ENCODE measurements at places on chromosomes 1 and 21.

DNA sequence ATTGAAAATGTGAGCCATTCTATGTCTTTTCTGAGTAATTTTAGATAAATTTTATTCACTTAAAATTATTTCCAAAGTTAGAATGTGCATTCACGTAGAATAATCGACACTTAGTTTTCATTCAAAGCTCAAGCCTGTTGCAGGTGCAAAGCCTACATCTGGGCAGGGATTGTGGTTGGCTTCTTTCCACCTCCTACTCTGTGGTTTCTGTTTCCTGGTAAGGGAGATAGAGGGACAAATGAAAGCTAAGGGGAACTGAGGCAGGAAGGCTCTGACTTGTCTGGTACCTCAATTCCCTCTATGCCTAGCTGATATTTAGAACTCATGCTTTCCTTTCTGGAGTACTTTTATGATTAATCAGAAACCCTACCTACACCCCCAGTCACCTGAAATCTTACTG, 251.2 kb upstream of the DPYD start:
- DNase-seq, result no peak

DNA sequence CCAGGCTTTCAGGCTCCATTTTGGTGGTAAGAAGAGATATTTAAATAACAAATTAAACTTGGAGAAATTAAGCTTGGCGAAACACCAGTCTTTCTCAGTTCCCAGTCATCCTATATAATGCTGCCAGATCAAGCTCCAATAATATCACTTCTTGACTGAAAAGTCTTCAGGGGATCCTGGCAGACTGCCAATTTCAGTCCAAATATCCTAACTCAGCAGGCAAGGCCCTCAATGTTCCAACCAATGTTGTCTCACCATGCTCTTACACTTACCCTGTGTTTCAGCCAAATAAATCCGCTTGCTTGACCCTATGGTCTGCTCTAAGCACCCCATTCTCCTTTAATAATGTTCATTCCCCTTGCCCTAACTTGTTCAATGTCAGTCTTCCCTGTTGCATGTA, 39.9 kb upstream of the BCL10 start:
- no peak for DNase-seq

DNA sequence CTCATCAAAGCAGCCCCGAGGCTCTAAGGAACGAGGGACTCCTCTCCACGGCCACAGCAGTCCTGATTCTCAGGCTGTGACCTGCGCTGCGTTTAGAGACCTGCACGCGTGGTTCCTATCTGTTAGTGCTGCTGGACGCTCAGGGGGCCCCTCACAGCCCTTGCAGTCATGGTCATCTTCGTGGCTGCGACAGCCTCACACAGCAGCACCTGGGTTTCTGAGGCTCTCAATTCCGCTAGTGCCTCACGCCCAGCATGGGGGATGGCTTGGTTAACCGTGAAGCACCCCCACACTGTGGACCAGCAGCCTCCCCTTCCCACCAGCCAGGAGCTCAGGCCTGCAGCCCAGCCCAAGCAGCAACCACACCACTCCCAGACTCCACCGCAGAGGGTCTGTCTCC, 7.8 kb downstream of the MORN1 start:
- no peak for DNase-seq

DNA sequence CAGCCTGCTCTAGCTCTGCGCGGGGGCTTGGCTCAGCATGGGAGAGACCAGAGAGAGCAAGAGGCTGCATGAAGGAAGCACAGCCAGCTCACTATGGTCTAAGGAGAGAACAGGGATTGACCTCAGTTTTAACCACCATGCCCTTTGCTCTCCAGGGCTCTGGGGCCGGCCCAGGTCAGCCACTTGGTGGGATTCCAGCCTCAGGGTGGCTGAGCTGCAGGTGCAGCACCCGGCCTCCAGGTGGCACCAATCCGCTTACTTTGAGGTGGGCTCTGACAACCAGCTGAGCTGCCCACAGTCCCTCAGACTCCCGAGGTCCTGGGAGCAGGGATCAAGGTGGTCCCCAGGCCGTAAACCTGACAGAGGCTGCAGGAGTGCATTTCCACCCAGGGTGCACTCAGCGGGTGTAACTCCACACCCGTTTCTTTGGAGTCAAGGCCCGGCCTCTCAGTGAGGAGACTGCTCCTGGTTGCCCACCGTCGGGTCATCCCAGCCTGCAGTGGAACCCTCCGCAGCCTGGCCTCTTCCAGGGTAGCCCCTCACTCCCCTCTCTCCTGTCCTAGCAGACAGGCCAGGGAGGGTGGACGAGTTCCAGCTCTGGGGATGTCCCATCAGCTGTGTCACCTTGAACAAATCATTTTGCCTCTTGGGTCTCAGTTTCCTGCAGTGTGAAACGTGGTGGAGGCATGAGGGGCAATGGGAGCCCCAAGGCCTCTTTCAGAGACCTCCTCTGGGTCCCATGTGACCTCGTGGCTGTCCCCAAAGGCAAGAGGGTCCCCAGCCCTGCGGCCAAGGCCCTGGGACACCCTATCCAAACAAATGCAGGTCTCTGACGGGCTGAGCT, 607 bp upstream of the LGR6 start:
- peak; percentile 23 for DNase-seq

DNA sequence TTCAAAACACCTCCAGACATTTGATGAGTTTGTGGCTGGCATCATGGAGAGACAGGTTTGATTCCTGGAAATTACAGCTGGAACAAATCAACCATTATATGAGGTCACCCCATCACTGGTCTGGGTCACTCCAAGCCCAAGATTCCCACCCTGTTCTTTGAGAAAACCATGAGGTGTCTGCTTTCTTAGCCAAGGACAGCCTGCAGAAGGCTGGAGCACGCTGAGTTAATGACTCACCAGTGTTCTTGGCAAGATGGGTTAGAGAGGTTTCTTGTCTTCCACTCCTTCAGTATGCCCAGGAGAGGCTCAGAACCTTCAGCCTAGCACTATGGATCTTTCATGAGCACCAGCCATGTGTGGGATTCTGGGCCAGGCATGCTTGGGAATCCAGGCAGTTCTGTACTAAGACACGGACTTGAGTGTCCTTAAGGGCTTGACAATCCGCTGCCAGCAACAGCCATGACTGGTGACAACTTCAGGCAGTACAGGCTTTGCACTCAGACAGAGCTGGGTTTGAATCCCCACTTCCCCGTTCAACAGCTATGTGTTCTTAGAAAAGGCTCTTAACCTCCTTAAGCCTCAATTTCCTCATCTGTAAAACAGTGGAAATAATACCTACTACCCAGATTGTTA, 43.9 kb downstream of the GRHL3 start:
- no peak for DNase-seq

GRCh38 chr1:112862753-112863426, 93.1 kb downstream of the SLC16A1 start:
- no peak for DNase-seq

- no peak for DNase-seq
Observed at GRCh38 chr1:10495952-10496351, 21.2 kb downstream of the PEX14 start.

GRCh38 chr1:92356956-92357355, 58.1 kb downstream of the RPAP2 start:
- no peak for DNase-seq

- no peak for DNase-seq
Observed at GRCh38 chr1:35536556-35537162, 20.5 kb downstream of the KIAA0319L start.

GRCh38 chr1:151594143-151594625, 17.7 kb upstream of the SNX27 start:
- peak; percentile 45 for DNase-seq

DNA sequence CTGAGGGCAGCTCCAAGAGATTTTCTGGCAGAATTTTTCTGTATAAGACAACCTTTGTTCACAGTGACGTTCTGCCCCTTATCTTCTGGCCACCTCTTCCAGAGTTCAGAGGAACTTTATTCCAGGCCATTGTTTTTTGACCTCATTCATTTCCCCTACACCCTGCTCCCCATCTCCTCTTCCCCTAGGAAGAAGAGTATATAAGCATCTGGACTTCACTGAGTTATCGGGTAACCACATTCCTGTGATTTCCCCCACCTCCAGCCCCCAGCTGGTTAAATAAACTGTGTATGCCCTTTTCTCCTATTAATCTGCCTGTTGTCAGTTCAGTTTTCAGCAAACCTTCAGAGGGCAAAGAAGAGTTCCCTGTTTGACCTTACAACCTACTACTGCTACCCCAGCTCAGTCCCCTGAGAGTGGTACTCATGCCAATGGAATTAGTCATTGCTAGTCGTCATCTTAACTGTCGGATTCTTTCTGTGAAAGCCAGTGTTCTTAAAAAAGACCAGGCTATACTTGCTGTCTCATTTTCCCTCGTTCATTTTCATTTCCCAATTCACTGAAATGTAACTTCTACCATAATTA, 14.3 kb upstream of the ALG14 start:
- DNase-seq, result no peak

GRCh38 chr1:197468543-197469175, 200.6 kb downstream of the CRB1 start:
- DNase-seq, result peak; percentile 54

DNA sequence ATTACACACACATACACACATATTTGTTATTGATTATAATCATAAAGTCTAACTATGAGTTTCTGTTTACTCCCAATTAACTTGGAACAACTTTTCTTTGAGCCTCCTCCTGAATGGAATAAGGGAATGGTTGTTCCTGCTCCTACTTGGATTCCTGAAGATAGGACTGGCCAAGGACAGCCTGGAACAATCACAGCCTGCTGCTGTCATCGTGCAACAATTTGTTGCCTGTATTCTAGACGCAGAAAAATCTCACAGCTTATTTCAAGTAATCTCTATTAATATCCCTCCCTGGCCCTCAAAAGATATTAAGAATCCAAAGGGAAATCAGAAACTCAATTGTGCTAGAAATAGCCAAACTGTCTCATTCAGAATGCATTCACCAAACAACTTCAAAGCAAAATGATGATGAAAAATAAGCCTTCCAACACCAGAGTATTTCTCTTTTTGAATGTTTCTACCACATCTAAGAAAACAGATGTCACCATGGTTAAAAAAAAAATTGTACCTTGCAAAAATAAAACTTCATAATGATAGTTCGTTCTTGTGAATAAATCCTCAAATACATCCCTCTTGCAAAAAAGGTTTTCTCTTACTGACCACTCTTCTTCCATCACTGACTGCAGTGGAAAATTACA, 30.9 kb downstream of the RCAN1 start:
- DNase-seq, result no peak

DNA sequence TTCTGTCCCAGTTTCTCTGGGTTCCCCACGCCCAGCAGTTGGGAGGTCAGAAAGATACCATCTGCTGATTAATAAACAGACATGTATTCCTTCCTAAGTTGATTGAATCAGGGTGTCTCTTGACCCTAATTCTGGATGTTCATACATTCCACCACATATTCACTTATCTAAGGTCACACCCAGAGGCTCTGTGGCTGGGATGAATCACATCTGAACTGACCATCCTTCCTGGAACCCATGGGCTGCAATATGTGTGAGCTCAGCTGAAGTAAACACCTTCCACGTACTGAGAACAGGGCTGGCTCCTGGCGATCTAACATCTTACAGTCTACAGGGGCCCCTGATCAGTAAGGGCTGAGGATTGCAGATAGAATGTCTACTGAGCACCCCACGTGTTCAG, 20.5 kb upstream of the TRABD2B start:
- no peak for DNase-seq

GRCh38 chr21:34883491-34884271, 165.4 kb downstream of the RUNX1 start:
- no peak for DNase-seq

DNA sequence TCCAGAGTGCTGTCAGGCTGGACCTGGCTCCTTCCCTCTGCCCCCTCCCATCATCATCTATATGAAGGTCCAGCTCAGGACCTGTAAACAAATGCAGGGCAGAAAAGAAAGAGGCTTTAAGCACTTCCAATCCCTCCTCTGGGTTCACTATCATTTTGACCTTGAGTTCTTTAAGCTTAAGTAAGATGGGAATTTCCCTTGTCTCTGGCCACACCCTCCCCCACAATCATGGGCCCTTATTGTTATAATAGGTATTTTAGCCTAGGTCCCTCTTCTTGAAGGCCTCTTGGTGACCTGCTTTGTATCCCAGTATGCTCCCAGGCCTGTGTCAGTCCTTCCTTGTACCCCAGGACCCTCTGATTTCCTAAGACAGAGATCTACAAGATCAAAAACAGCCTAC, 45.1 kb upstream of the EPS15 start:
- no peak for DNase-seq

GRCh38 chr1:38558500-38559445, 300.8 kb downstream of the RRAGC start:
- DNase-seq, result no peak

GRCh38 chr1:3383679-3384078, 70.8 kb upstream of the ARHGEF16 start:
- DNase-seq, result no peak

DNA sequence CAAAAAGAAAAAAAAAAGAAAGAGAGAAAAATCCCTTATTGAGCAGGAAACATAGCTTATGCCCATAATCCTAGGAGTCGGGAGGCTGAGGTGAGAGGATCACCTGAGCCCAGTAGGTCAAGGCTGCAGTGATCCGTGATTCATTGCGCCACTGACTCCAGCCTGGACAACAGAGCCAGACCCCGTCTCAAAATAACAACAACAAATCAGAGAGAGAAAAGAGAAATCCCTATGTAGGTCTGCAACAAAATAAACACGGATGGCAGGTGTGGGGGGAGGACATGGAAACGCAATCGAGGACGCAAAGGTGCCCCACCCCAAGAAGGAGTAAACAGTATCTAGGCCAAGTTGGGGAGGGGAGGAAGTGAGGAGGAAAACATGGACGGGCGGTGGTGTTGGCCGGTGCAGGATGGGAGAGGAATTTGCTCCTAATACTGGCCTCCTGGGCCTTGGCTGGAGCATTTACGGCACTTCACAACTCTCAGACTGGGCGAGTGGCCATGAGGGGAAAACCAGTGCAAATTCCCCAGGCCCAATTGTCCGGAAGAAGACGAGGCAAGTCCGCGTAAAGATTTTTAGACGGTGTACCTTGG, 609 bp upstream of the CHTOP start:
- DNase-seq, result no peak

- no peak for DNase-seq
Observed at GRCh38 chr1:7456722-7457082, 314.4 kb upstream of the VAMP3 start.

- no peak for DNase-seq
Observed at GRCh38 chr1:63987014-63987627, 213.3 kb downstream of the ROR1 start.

DNA sequence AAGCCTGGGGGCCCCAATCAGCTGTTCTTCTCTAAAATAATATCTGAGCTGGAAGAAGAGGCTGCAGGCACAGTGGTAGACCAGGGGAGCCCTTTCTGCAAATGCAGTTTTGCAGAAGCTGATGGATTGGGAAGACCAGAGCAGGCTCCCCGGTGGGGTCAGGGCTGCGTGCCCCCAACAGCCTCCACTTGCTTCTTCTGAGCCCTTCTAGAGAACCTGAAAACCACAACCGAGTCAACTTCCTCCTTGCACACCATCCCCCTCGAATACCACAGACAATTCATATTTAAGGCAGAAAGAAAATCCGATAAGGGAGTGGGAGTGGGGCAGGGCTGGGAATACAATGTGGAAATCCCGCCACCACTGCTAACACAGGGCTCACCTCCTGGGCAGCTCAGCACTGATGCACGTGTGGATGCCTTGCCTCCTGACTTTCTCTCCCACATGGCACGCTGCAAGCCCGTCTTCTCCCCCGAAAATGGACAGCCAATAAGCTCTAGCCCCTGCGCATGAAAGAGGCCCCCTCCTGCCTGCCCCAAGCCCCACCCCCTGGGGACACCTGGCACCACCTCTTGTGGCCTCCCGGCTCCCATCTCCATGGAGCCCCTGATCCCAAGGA, 25.4 kb upstream of the ALDH4A1 start:
- peak; percentile 76 for DNase-seq
